ENCODE measurements at places on chromosomes 2 and 18.

GRCh38 chr2:229900012-229900411 is 21.8 kb downstream of the TRIP12 start:
- DNase-seq: no peak

DNA sequence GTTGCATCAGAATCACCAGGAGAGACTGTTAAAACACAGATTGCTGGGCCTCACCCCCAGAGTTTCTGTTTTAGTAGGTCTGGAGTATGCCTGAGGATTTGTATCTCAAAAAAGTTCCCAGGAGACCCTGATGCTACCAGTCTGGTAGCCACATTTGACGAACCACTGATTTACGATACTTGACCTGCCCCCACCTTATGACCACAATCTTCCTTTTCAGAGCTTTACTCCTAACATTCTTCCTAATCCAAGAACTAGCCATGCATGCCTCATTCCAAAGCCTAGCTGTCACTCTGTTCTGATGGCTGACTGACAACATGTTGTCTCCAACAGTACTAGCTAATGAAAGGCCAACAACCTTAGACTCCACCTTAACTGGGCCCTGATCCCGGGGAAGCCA is 191.4 kb downstream of the MBD2 start:
- DNase-seq: no peak

- no peak for DNase-seq
Measured at GRCh38 chr18:79915161-79916127, 36.0 kb downstream of the SLC66A2 start.

DNA sequence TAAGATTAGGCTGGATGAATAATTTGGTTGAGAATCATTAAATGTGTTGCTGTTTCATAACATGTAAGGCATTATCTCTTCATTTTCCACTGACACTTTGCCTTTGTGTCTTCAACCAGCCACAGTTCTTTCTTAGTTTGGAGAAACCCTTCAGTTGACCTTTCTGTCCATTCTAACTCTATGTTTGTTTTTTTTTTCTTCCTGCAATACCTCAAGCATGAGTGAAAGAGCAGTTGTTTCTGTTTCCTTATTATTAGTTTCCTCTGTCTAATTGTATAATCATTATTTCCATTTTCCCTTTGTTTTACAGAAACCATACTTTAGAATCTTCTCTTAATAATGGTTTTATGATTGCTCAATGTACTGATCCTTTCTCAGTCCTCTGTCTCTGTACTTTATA is 25.6 kb downstream of the HADHB start:
- no peak for DNase-seq

GRCh38 chr2:177164584-177165052 is 48.0 kb upstream of the HNRNPA3 start:
- peak; percentile 94 for DNase-seq

GRCh38 chr2:108786354-108787215 is at the start of gene CCDC138:
Gene CCDC138 (plus strand): TSS chr2:108786771. CDS start chr2:108786823, 52 bp downstream.
- peak; percentile 71 for DNase-seq

DNA sequence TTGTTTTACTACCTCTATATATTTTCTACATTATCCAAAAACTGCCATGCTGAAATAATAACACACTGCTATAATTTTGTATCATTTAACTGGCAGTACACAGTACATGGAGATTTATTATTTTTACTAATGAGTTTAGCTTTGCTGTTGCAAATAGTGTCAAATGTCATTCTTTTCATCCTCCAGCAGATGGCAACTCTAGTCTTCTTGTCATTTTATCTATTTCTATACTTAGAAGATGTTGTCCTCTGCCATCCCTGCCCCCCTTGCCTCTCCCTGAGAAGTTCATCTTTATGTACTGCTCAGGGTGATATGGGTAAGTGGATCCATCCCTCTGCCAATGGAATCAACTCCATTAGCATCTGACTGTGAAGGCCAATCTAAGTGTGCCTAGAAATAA is 21.7 kb upstream of the LRRTM1 start:
- peak; percentile 88 for DNase-seq

DNA sequence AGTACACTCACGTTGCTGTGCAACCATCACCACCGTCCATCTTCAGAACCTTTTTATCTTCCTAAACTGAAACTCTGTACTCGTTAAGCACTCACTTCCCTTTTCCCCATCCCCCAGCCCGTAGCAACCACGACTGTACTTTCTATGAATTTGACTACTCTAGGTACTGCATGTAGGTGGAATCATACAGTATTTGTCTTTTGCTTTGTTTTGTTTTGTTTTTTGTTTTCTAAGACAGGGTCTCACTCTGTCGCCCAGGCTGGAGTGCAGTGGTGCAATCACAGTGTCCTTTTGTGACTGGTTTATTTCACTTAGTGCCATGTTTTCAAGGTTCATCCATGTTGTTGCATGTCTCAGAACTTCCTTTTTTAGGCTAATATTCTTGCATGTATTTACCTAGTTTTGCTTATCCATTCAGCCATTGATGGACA is 7.0 kb upstream of the TYMS start:
- DNase-seq: no peak

DNA sequence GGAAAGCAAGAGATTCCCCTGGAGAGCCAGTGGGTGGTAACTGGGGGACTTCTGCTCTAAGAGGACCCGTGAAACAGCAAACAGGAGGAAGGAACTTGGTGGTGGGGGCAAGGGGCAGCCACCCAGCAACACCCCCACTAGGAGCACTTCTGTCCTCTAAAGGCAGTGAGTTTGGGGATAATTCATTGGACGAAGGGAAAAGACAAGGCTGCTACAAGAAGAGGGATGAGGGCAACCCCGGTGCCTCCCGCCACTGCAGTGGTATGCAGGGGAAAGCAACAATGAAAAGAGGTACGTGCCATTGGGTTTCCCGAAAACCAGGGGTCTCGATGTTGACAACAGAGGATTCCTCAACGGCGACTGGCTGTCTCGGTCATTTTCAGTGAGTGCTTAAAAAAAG is 9.1 kb downstream of the RPL31 start:
- DNase-seq: no peak

GRCh38 chr2:128755695-128756364 is 437.2 kb upstream of the HS6ST1 start:
- DNase-seq: no peak

DNA sequence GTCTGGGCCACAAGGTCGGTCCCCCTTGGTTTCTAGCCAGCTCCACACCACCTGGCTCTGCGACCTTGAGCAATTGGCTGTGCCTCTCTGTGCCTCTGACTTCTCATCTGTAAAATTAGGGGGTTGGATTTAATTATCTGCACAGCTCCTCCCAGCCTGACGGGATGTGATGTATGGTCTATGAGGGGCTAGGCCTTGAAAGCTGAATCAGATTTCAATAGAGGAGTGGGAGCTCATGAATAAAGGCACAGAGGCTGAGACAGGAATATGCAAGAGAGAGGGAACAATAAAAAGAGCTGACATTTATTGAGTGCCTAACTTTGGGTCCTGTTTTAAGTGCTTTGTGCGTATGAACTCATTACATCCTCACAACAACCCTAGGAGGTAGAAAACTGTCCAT is 104.7 kb downstream of the ALK start:
- DNase-seq: no peak

DNA sequence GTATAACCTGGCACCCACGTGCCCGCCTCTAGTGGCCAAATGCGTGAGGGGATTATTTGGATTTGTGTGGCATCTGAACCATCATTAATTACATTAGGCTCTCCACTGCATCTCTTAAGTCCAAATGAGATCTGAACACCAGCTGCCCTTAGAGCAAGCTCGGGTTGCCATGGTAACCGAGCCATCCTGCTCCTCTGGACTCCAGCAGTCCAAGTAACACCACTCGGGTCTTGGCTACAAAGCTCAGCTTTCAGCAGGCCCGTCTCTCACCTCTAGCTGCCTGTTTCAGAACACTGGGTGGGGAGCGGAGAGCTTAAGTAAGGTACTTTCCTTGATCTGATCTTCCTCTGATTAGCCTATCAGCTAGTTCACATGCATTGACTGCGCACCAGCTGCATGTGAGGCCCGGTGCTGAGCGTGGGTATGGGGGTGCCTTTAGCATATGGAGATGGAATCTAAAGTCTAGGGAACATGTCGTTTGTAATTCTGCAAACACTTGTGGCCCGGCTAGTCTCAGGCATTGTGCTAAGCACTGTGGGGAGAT is 14.1 kb upstream of the CYS1 start:
- no peak for DNase-seq

DNA sequence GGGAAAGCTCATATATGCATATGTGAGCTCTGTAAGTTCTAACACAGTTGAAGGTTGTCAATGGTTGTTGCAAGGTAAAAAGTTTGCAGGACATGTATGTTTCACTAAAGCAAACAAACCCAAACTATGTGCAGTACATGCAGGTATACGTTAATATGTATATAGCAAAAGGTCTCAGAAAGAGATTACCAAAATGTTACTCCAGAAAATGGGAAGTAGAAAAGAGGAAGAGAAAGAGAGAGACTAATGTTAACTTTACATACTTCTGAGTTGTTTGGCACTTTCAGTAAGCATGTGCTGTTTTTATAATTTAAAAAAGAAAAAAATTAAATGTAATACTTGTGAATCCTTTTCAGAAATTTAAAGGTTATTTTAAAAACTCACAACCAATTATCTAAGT is 32.8 kb upstream of the PEX13 start:
- DNase-seq: no peak

DNA sequence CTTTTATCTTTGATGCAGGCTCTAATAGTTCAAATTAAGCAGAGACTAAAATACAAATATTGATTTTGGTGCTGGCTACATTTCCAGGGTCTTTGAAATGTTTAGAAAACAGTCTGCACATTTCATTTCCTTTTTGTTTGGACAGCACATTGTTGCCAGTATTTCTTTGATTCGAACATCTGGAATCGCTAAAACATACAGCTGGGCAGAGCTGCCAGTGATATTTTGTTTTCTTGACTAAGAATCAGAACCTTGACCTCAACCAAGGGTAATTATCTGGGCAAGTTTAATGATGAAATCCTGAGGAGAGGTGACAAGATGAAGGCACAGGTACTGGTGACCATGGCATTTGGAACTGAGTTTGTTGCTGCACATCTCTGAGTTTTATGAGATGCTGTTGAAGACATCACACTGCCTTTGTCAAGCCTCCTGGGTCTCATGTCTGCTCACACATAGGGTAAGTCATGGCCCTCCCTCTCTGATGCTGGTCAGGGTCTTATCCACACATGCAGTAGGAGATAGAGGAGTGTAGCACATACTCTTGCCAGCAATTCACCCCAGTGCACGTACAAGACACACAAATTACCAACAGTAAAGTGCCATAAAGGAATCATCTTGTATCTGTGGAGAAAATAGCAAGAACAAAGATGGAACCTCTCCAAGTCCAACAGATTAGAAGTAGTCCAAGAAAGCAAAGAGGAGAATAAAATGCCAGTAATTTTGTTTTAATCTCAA is 391.9 kb downstream of the RND3 start:
- DNase-seq: no peak

DNA sequence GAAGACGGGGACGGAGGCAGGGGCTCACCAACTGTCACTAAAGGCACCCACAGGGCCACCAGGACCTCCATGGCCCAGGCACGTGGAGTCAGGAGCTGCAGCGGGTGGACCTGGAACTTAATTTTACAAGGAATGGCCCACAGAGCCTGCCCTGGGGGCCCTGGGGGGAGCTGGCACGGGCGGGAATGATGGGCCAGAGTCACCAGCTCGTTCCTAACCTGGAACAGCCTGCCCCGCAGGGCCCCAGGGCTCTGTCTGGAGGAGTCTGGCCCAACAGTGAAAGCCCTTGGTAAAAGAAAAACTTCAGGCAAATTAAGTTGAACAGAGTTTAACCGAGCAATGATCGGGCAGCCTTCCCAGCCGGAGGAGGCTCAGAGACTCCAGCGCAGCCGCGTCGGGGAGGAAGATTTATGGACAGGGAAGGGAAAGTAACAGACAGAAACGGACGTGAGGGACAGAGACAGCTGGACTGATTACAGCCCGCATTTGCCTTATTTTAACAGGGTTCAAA is 118.4 kb upstream of the TMEM18 start:
- no peak for DNase-seq

GRCh38 chr2:136134126-136134525 is 16.2 kb upstream of the CXCR4 start:
- no peak for DNase-seq

DNA sequence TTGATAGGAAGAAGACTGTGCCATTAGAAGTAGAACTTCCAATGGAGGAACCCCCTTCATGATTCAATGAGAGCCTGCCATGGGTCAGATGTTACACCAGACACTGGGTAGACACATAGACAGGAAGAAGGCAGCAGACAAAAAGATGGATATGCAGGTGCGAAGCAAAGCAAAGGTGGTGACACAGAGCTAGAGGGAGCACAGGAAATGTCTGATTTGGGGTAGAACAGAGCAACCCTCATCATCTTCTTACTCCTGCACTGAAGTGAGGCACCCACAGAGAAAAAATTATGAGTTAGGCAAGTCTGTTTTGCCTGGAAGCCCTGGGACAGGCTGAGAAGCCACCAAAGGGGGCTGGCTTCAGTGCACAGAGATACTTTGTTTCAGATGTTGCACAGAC is 240.2 kb downstream of the ANAPC1 start:
- no peak for DNase-seq

GRCh38 chr2:187497858-187498463 is 49.9 kb upstream of the CALCRL start:
- no peak for DNase-seq

DNA sequence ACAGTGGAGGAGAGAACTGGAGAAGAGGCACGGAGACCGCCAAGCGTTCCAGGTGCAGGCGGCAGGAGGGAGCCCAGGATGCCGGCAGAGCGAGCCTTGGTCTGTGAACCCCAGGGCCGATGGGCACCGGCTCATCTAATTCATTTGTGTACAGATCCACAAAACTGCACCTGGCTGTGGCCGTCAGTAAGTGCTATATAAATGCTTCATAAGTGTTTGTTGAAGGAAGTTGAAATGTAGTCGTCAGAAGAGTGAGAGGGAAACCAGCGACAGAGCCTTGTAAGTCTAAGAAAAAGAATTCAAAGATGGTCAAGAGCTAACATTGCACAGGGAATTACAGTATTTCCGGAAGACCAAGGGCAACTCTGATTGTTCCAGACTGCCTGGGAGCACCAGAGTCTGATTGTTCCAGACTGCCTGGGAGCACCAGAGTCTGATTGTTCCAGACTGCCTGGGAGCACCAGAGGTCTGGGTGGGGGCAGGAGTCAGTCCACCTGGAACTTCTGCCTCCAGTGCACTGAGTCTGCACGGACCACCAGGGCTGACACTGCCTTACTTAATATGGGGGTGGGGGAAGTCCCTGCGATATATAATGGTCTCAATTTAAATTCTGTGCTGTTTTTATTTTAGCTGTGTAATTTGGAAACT is 112.3 kb downstream of the BCL2 start:
- no peak for DNase-seq

- DNase-seq: no peak
Measured at GRCh38 chr2:120360307-120360855, 14.4 kb downstream of the INHBB start.

DNA sequence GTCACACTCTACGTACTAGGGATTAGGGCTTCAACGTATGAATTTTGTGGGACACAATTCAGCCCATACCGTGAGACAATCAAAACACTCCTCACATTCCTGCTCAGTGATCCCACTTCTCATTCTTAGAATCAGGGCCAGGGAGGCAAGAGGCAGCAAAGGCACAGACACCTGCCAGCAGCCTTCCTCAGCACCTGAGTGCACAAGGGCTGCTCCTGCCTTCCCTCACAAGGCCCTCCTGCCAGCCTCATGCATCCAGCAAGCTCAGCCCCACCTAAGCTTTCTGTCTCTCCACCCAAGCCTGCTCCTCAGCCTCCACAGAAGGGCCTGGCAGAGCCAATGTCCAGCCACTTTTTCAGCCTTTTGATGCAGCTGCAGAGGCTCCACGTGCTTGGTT is 141.6 kb downstream of the SP3 start:
- DNase-seq: no peak

- DNase-seq: no peak
Measured at GRCh38 chr2:105385731-105386540, 12.9 kb downstream of the FHL2 start.
